ENCODE measurements at places on chromosomes 5 and 9.

DNA sequence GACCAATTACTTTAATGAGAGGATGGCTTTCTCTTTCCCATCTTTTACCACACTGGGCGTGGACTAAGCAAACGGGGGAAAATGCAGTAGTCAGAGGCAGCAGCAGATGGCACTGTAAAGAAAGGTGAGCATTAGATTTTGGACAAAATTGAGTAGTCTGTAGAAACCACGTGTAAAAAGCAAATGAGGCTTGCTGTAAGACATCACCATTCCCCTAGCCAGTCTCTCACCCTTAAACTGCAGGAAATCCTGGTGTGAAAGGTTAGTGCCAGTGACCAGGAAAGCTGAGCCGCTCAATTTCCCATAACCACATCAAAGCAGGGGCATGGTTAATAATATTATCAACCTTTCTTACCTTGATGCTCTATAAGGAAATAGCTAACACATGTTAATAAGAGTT, 31.8 kb downstream of the SPATA31C2 start:
- DNase-seq: peak; percentile 17

GRCh38 chr5:16411741-16412455, 53.7 kb downstream of the ZNF622 start:
- DNase-seq: peak; percentile 59

GRCh38 chr5:55191165-55191564, 18.2 kb upstream of the CDC20B start:
- no peak for DNase-seq

- DNase-seq: no peak
Measured at GRCh38 chr9:2359891-2360471, 261.6 kb upstream of the VLDLR start.

DNA sequence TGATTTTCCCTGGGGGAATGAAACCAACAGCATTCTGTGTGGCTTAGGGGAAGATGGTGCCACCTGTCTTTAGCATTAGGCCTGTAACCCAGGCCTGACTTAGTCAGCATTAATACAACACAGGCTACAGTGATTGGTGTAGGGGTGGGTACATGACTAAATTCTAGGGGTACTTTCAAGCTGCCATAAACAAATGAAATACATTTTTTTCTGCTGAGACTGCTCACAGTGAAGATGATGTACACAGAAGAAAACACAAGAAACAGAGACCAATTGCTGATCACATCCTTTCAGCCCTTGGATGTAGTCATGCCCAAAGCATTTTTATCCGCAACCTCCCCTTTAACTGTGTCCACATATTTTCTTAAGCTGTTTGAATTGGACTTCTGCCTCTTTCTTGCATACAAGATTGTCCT, 527.2 kb downstream of the KCTD16 start:
- peak; percentile 96 for DNase-seq

GRCh38 chr9:15693701-15694100, 140.9 kb downstream of the CCDC171 start:
- DNase-seq: no peak

DNA sequence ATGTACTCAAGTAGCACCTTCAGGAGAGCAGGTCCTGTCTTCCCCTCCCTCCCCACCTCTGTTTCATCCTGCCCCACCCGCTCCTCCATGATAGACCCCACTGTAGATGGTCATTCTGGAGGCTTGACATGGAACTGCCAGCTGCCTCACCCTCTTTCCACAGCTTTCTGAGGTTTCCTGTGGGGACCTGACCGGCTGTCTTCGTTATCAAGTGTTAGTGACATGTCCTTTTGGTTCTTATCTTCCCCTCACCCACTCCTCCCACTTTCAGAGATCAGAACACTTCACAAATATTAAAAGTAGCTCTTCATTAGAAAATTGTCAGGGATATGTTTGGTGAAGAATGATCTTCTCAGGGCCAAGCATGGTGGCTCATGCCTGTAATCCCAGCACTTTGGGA, 52.7 kb downstream of the MEGF10 start:
- DNase-seq: no peak

DNA sequence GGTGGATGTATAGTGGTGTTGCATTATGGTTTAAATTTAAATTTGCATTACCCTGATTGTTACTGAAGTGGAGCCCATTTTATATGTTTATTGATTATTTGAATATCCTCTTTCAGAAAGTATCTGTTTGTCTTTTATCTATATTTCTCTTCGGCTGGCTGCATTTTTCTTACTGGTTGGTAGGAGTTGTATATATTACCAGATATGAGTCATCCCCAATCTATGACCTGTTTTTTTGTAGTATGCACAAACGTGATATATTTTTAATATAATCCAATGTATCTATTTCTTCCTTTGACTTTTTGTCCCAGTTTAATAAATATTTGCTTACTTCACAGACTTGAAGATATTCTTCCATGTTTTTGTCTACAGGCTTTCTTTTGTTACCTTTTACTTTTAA, 29.3 kb upstream of the CAMK4 start:
- no peak for DNase-seq

- no peak for DNase-seq
Measured at GRCh38 chr5:141050622-141051520, at the start of gene PCDHB1. Gene PCDHB1 (plus strand): TSS chr5:141051374. CDS start chr5:141051471, 97 bp downstream.

DNA sequence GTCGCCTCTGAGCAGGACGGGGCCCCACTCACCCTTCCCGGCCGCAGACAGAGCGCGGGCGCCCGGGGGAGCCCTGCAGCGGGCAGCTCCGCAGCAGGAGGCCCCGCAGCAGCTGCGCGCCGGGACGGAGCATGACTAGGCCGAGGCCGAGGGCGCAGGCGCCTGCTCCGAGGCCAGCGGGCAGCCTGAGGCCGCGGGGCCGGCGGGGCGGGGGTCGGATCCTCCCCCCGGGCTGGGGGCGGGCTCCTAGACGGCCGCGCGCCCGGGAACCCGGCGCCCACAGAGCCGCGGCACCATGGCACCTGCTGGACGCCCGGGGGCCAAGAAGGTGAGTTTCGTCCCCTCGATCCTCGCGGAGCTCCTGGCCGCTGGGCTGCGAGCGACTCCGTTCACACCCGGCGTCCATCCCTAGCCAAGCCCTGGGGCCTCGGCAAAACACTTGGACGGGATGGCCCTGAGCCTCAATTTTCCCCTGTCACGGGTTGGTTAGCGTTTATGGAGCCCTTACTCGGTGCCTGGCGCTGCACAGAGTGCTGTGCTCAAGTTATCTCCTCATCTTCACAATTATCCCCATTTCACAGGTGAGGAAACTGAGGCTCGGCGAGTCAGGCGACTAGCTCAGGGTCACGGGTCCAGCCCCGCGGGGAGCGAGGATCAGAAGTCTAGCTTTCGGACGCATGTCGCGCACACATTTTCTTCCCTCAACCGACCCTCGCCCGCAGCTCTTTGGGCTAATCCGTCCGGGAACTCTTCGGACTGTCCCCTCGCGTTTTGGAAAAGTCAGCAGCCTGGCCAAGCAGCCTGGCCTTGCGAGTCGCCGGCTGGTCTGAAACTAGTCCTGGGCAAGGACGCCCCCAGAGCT, at the start of the genes BHMT2 and DMGDH:
BHMT2 (plus strand) TSS at position 280 of the 862 bp plus-strand sequence; CDS start at position 296, 16 bp downstream.
DMGDH (minus strand) TSS at position 187 of the 862 bp plus-strand sequence; CDS start at position 133, 54 bp downstream.
- peak; percentile 55 for DNase-seq

GRCh38 chr5:168658394-168658793, 79.2 kb upstream of the PANK3 start:
- DNase-seq: no peak

DNA sequence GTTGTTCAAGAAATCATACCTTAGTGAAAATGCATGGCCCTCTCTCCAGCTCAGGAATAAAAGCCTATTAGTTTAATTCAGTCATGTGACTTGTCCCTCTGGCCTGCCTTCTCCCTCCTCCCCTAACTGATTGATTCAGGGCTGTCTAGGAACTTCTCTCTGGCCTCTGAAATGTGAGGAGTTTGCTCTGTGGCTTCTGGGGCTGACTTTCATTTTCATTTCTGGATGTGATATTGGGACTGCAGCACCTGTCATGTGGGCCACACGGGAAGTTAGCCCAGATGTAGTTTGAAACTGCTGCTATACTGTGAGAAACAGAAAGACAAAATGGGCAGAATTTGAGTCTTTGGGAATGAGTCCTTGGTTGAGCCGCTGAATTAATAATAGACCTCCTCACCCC, 44.8 kb downstream of the PARP8 start:
- no peak for DNase-seq

DNA sequence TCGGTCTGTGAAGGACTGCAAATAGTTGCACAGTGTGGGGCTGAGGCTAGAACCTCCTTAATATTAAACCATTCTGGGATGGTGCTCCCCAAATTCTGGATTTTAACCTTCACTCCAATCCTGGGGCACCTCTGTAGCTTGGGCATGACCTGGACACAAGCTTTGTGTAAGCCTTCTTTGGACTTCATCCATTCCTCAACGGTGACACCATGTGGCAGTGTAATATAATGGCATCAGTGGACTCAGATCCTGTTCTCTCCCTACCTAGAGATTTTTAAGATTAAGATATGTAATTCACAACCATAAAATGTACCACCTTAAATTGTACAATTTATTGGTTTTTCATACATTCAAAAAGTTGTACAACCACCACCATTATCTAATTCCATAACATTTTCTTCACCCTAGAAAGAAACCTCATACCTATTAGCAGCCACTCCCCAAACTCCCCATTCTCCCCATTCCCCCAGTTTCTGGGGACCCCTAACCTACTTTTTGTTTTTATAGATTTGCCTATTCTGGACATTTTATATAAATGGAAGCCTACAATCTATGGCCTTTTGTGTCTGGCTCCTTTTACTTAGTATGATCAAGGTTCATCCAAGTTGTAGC, 4.8 kb upstream of the PLGRKT start:
- peak; percentile 60 for DNase-seq

DNA sequence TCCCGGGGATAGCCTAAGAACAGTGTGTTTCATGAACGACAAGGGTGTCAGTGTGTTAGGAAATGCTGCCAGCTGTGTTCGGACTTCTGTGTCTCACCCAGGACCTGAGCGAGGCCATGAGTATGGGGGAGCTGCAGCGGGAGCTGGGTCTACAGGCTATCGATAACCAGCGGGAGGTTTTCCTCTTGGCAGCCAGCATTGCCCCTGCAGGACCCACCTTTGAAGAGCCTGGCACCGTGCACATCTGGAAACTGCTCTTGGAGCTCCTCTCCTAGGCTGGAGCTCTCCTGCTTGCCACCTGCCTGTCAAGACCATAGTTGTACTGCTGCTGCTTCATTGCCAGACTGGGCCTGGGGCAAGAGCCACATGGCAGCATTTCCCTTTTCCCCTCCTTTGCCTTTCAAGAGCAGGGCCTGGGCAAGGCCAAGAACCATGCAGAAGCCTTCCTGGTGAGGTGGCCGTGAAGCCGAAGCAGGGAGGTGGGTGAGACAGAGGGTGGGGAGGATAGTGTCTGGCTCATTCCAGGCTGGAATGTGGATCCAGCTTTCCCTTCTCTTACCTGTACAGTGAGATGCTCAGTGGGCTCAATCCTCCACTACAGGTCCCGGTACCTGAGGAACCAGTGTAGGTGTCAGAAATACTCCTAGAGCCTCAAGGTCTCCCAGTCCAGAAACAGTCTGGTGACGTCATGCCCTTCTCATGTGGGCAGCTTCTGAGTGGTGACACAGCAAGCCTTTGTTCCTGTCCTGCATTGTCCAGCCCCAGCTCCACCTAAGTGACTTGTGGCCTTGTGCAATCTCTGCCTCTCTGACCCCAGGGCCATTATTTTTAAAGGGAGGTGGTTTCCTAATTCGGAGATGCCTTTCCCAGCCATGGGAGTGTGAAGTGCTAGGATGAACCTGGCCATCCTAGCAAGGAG, 6.6 kb downstream of the ARL10 start:
- DNase-seq: no peak

- DNase-seq: peak; percentile 58
Measured at GRCh38 chr9:18073002-18073401, 401.0 kb upstream of the ADAMTSL1 start.

DNA sequence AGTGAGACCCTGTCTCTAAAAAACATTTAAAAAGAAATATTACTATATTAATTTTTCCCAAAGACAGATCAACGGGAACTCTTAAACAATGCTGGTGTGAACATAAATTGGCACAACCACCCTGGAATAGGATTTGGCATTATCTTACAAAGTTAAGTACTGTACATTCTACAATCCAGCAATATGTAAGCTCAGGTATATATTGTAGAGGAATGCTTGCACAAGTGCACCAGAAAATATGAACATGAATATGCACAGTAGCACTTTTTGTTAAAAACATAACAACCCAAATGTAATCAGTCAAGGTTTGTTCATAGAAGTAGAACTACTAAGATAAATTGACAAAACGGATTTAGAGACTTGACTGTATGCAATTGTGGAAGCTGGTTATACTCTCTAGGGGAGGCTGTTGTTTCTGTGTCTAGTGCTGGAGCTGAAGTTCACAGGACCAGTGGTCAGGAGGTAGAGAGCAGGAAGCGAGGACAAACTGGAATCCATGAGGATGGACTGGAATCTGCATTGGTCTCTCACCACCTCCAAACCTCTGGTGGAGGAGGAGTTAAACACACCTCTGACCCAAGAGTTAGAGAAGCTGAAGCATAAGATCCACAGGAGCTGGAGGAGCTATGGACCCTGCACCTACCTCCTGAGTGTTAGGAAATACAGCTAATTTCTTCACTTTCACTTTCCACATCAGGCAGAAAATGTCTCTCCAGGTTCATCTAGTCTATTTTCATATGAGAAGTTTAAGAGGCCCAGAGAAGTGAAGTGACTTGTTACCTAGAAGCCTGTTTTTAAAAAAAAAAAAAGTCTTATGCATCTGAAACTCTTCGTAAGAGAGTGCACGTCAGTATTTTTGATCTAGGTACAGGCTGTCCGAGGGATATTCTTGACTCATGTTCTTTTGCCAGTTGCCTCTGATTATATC, 20.3 kb upstream of the RIC1 start:
- no peak for DNase-seq

DNA sequence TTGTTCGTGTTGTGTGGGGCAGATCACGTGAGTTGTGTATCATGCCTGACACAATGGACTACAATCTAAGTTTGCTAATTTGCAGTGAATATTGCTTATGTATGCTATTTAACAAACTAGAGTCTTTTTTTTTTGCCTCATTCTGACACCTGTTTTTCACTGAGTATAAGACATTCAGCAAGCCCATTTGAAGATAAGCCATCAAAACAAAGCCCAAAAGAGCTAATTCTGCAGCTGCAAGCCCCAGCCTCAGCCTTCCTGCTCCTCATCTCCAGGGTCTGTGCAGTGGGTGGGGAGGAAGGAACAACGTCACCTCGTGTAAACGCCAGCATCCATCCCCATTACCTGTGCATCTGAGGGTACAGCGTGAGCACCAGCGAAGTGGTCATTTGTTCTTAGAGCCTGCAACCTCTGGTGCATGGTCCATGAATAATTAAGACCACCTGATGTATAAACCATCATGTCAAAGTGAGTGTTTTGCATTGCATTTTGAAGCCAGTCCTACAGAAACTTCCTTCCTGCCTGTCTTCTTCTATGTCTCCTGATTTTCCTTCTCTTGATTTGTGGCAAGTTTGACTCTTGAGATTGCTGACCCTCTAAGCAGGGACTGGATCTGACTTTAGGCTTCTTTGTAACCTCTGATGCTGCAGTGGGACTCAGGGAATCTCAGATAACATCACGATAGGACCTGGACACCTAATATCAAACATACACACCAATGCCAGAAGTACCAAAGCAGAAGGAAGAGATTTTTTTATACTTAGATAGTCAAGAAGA, 73.2 kb downstream of the FGF1 start:
- DNase-seq: no peak
